ENCODE measurements at places on chromosomes 4 and X.

DNA sequence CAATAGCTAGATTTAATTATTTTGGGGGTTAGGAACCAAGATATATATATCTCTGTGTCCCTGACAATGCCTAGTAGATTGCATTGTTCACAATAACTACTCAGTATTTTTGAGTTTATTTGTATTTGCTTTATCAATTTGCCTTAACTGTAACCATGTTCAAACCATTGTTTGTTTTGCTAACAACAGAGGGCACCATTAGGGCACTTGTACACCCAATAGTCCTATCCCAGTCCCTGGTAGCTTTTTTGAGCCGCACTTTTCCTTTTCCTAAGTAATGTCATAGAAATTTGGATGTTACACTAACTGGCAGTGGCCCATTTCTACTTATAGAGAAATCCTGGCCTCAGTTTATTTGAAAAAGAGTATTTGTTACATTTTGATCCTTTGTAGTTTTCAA is 575 bp upstream of the KLHL5 start:
- no peak for DNase-seq

GRCh38 chrX:74080165-74080564 is 223.8 kb upstream of the ZCCHC13 start:
- no peak for DNase-seq

DNA sequence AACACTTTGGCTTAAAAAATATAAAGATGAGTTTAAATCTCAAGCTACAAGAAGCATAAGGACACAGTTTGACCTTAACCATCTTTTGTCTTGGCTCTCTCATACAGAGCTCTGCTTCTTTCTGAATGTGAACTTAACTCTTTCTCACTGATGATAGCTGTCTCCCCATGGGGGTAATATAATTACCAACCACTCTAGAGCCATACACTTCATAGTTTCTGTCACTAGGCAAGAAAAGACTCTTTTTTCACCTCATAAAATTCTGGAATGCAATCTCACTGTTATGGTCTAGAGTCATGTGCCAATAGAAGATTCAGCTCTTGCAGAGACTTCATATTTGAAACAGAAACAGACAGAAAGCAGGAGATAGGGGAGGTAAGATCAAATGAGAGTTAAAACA is 481.7 kb upstream of the AGA start:
- DNase-seq = no peak

DNA sequence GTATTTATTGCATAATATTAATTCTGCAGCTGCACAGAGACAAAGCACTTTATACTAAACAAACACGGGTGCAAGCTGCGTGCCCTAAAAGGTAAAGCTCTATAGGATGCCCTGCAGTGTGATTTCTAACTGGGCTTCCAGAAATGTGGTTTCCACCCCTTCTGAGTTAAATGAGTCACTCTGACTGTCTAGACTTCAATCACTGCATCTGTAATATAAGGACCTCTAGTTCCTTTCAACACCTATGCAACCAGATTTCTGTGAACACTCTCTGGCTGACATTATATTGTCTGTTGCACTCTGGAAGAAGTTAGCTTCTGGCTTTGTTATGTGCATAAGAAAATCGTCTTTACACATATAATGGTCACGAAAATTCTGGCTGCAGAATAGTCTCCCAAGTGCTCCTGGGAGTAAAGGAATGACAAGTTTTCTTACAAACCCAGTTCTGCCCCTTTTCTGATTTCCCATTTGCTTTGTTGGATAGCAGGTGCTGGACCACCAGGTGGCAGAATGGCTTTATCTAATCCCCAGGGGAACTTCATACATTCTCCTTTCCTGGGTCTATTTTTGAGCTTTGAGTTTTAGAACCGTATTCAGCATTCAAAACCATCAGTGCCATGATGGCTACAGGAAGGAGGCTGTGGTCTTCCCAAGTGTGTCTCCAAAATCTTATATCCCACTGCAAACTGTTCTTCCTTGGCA is 842.2 kb downstream of the STIM2 start:
- no peak for DNase-seq

DNA sequence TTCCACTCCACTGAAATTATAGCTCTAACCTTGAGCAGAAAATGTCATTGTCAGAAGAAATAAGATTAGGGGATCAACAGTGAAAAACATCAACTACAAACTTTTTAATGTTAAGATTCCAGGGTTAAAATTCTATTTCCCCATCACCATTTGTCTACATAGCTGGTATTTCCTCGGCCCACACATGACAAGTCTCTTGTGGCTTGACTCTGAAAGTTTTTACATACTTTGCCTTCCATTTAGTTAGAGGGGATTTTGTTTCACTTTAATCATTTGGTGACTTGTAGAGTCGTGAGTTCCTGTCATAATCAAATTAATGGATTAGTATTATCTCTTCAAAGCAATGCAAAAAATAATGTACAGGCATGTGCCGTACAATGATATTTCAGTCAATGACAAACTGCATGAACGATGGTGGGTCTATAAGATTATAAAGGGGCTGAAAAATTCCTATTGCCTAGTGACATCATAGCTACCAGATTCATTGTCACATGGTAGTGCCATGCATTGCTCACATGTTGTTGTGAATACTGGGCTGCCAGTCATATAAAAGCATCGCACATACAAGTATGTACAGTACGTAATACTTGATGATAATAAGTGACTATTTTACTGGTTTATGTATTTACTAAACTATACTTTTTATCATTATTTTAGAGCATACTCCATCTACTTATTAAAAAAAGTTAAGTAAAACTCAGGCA is 72.0 kb downstream of the ING2 start:
- DNase-seq = no peak

DNA sequence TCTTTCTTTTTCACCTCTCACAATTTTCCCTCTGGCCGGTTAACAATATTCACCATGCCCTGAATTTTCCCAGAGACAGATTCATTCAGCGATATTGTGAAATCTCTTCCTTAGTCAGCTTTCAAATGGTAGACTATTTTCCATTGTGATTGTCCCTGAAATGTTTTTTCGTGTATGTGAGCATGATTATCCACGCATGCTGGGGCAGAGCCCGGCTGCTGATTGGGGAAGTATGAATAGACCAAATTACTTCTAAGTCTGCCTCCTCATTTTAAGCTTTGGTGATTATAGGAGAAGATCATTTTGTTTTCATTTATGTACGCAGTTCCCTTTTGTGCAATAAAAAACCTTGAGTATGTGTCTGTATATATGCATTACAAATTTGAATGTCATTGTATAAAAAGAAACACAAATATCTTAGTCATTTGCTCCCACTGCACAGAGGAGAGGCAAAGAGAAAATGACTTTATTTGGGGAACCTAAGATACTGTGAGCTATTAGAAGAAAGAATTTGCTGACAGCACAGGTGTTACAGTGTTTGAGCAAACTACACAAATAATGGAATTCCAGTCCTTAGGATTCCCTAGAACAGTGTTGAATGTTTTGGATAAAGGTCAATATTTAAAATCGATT is 11.3 kb downstream of the DTHD1 start:
- no peak for DNase-seq

DNA sequence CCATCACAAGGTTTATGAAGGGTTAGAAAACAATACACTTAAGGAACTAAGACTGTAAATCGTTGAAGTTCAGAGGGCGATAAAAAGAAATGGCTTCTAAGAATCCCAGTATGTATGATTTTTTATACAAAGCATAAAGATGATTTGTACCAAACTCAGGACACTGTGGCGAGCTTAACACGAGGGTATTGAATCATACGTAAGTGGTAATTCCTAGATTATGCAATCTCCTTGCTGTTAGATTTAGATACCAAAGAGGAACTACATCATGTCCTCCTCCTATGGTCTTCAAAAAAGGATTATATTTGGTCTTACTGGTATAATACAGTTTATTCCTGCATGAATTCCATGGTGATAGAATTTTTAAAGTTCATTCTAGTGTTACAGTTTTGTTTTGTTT is 23.9 kb downstream of the NFKB1 start:
- DNase-seq = no peak

- no peak for DNase-seq
These were observed 1.6 kb downstream of the RNF150 start for GRCh38 chr4:141131723-141132071.

GRCh38 chr4:4680243-4680642 is 138.4 kb upstream of the STX18 start:
- DNase-seq = no peak

- no peak for DNase-seq
These were observed 50.8 kb upstream of the EDNRA start for GRCh38 chr4:147430111-147430510.
